Ovary (tissue), 10 donors: ENCODE measurements at places on chromosomes 6 and 20. TPM values are rescaled to one million over a fixed set of nuclear protein-coding genes. Genes with fewer than 3 reads are reported as not detected.

The MMP24 gene
- total RNA-seq = 0.35 TPM

DNA sequence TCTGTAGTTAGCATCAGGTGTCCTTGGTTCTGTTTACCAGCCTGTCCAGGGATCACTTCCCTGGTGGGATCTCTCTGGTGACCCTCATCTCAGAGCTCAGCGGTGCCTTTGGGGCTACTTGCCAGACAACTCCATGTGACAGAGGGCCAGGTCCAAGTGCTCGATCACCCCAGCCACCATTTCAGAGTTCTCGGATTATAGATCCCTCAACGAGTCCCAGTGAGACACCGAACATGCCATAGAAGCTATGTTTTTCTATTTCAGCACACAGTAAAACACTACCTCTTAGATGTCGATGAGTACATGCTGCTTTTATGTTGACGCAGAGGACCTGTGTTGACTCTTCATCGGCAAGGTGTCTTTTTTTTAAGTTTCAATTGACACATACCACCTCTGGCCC lies 170.1 kb upstream of the AKAP12 start:
- H3K36me3 ChIP-seq = no peaks in the 10 kb centered on the region
- no peak overlapping the region for H3K4me3 ChIP-seq
- H3K27me3 ChIP-seq = no peaks in the 10 kb centered on the region
- DNase-seq = no peak

DNA sequence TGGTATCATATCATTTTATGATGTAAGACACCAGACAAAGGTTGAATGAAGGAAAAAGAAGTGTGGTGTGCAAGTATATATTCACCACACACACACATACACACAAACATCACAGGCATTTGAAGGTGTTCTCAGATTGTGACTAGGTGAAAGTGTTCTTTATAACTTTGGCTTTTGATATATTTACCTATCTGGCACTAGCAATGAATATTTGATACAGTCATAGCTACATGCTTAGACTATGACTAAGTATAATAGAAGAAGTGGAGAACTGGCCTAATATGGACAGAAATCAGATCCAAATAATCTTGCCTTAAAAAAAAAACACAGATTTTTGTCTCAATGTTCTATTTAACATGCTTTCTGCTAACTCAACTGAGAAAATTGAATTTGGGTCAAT lies 809.9 kb downstream of the KIF16B start:
- DNase-seq = no peak
- H3K4me3 ChIP-seq = no peak overlapping the region
- H3K4me1 ChIP-seq = peaks cover 2% of the 10 kb centered on the region

- no peaks in the 10 kb centered on the region for H3K4me1 ChIP-seq
- DNase-seq = no peak
- H3K27me3 ChIP-seq = no peaks in the 10 kb centered on the region
- no peaks in the 10 kb centered on the region for H3K36me3 ChIP-seq
- H3K4me3 ChIP-seq = no peak overlapping the region
- H3K27ac ChIP-seq = no peak overlapping the region
Measured at GRCh38 chr6:16056263-16056870, 72.5 kb upstream of the MYLIP start.

The AGER gene
- 8.1 TPM for total RNA-seq

GRCh38 chr20:48742233-48742632 lies 85.6 kb downstream of the PREX1 start:
- peaks cover 2% of the 10 kb centered on the region for H3K4me1 ChIP-seq
- no peak for DNase-seq
- no peak overlapping the region for H3K27ac ChIP-seq
- no peaks in the 10 kb centered on the region for H3K27me3 ChIP-seq

DNA sequence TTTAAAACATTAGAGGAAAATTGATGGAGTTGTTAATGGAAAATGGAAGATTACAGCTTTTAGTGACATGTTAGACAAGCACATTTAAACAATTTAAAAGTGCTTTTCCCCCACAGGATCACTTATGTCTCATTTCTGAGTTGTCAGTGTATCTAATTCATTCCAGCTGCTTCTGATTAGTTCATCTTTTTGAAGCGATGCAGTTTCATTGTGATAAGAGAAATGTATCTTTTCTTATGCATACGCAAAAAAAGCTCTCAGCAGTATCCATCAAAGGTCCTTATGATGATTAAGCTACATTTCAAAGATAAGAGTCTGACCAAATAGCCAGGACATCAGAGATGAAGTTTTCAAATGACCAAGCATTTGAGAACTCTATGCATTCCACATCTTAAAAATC lies 572.6 kb upstream of the SYNCRIP start:
- H3K4me3 ChIP-seq = no peak overlapping the region
- no peaks in the 10 kb centered on the region for H3K4me1 ChIP-seq
- no peak overlapping the region for H3K27ac ChIP-seq
- no peaks in the 10 kb centered on the region for H3K27me3 ChIP-seq
- no peaks in the 10 kb centered on the region for H3K36me3 ChIP-seq

GRCh38 chr6:148250975-148251685 lies 91.5 kb upstream of the SASH1 start:
- H3K27ac ChIP-seq = no peak overlapping the region
- H3K4me3 ChIP-seq = no peak overlapping the region
- H3K36me3 ChIP-seq = no peaks in the 10 kb centered on the region
- no peak for DNase-seq
- no peaks in the 10 kb centered on the region for H3K4me1 ChIP-seq

GRCh38 chr20:39433466-39433865 lies 471.3 kb downstream of the DHX35 start:
- H3K27me3 ChIP-seq = no peaks in the 10 kb centered on the region
- H3K4me3 ChIP-seq = no peak overlapping the region
- H3K4me1 ChIP-seq = no peaks in the 10 kb centered on the region
- no peaks in the 10 kb centered on the region for H3K36me3 ChIP-seq
- DNase-seq = no peak

The LAMA4 gene
- 60.6 TPM for total RNA-seq

The NCOA7 gene
- 40.2 TPM for total RNA-seq

The FLRT3 gene
- 24.3 TPM for total RNA-seq

The DEFB113 gene
- not detected for total RNA-seq

DNA sequence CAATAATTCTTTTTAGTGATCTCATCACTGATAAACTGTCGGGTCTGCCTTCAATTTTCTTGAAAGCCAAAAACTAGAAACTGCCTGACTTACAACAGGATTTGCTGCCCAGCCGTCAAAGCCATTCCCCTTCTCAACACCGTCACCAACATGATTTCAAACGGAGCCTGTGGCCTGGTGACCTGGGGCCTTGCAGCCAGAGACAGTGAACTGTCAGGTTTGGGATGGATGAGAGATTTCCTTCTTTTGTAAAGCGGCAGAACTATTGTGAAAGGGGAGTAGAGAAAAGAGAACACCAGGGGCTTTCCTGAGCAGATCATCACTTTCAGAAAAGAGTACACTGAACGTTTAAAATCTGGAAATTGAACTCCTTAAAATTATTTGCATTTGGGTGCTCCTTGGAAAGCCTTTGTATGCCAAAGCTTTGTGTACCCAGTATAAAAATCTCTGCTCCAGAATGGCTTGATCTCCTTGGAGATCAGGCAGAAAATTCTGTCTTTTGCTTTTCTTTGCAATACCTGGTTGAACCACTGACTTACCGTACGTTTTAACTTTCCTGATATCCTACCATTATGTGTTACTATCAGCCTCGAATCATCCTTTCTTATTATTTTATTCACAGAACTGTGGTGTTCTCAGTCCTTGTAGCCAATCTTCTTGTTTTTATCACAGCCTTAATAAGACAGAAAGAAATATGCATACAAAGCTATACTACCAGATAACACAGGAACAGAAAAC lies 125.2 kb downstream of the PACRG start:
- H3K27me3 ChIP-seq = no peaks in the 10 kb centered on the region
- DNase-seq = no peak
- no peak overlapping the region for H3K27ac ChIP-seq

DNA sequence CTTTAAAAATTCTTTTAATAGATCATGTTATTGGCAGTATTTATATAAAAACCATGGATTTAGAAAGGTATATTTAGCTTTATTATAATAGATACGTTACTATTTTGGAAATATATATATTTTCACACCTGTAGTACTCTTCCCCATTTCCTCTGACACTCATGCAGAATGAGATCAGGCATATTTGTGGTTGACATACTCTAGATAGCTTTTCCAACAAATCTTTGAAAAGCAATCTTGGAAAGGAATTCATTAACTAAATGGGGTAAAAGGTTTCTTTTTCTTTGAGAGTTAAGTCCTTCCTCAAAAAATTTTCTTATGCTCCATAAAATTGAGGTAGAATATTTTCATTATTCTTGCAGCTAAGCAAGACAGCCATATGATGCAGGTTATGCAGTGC lies 14.5 kb downstream of the ASF1A start:
- H3K4me3 ChIP-seq = no peak overlapping the region
- H3K4me1 ChIP-seq = no peaks in the 10 kb centered on the region
- H3K36me3 ChIP-seq = no peaks in the 10 kb centered on the region
- DNase-seq = no peak
- H3K27ac ChIP-seq = no peak overlapping the region
- H3K27me3 ChIP-seq = no peaks in the 10 kb centered on the region

DNA sequence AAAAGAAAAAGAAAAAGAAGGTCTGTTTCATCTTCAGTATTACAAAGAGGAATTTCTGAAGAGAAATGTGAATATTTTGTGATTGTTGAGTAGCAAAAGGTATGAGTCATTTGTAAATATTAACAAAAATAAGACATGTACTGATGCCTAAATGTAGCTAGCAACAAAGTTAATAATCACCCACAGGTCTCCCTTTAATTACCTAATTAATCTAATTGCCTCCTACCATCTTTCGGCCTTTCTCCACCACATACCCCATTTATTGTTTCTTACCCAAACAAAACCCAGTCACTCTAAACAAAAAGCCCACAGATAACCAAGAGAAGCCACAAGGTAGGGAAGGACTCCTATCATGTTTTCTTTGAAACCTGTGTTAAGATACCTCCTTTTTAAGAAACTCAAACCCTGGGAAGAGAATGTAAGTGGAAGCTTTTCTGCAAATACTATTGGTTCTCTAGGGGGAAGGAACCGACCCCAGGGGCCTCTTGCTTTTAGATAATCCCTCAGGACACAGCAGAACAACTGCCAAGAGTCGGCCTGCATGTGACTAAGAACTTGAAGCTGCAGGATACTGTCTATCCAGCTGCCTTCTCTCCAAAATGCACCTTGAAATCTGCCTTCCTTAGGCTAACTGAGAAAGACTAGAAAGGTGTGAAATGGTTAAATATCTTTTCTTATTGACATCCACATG lies 16.1 kb upstream of the STK38 start:
- H3K4me1 ChIP-seq = no peaks in the 10 kb centered on the region
- no peaks in the 10 kb centered on the region for H3K36me3 ChIP-seq
- DNase-seq = no peak
- H3K27me3 ChIP-seq = no peaks in the 10 kb centered on the region
- no peak overlapping the region for H3K27ac ChIP-seq

- DNase-seq = no peak
- H3K27me3 ChIP-seq = no peaks in the 10 kb centered on the region
- no peak overlapping the region for H3K27ac ChIP-seq
- H3K4me1 ChIP-seq = peaks cover 13% of the 10 kb centered on the region
- H3K4me3 ChIP-seq = no peak overlapping the region
Measured at GRCh38 chr20:10667077-10667401, 6.8 kb downstream of the JAG1 start.

GRCh38 chr6:161169035-161169434 lies 104.8 kb downstream of the AGPAT4 start:
- H3K36me3 ChIP-seq = no peaks in the 10 kb centered on the region
- H3K27ac ChIP-seq = no peak overlapping the region
- no peak for DNase-seq

- no peak for DNase-seq
- no peaks in the 10 kb centered on the region for H3K4me1 ChIP-seq
- no peaks in the 10 kb centered on the region for H3K36me3 ChIP-seq
- no peaks in the 10 kb centered on the region for H3K27me3 ChIP-seq
Measured at GRCh38 chr20:1491281-1491840, at the start of gene SIRPB2. TSS of gene SIRPB2 (minus strand) at chr20:1491420. CDS start at chr20:1491359, 61 bp downstream.

- no peak for DNase-seq
- H3K27me3 ChIP-seq = no peaks in the 10 kb centered on the region
- H3K27ac ChIP-seq = no peak overlapping the region
- H3K4me1 ChIP-seq = no peaks in the 10 kb centered on the region
Measured at GRCh38 chr6:166296035-166296883, 11.9 kb downstream of the PRR18 start.

DNA sequence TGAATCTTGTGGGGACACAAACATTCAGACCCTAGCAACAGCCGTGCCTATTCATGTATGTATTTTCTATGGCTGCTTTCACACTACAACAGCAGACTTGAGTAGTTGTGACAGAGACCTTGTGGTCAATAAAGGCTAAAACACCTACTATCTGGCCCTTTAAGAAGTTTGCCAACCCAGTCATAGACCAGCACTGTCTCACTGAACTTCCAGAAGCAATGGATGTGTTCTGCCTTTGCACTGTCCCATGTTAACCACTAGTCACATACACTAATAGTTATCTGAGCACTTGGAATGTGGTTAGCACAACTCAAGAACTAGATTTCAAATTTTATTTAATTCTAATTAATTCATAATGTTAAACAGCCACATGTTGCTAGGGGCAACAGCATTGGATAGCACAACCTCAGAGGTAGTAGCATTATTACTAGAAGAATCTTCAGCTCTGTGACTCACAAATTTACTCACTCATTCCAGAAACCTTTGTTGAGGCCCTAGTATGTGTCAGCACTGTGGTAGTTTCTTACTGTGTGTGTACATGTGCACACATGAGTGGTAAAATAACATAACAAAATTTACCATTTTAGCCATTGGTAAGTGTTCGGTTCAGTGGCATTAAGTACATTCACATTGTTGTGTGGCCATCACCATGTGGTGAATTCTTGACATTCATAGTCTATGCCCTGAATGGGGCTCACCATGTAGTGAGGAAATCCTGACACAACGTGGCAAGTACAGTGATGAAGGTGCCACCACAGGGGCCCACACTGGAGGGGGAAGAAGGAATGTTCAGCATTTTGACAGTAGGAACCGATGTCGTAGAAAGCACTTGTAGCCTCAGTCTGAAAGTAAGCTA lies 107.3 kb downstream of the CEP57L1 start:
- no peak overlapping the region for H3K27ac ChIP-seq
- no peaks in the 10 kb centered on the region for H3K36me3 ChIP-seq
- no peaks in the 10 kb centered on the region for H3K27me3 ChIP-seq
- H3K4me1 ChIP-seq = no peaks in the 10 kb centered on the region

The C6orf118 gene
- 0.57 TPM for total RNA-seq

GRCh38 chr6:160972111-160972510 lies 19.5 kb upstream of the MAP3K4 start:
- H3K4me3 ChIP-seq = no peak overlapping the region
- no peaks in the 10 kb centered on the region for H3K36me3 ChIP-seq
- no peaks in the 10 kb centered on the region for H3K27me3 ChIP-seq
